ENCODE measurements at places on chromosomes 11 and 22. TPM values are rescaled to one million over a fixed set of nuclear protein-coding genes. Genes with fewer than 3 reads are reported as not detected.

- no peak overlapping the region for H3K4me3 ChIP-seq
- no peaks in the 10 kb centered on the region for H3K27me3 ChIP-seq
- no peak for DNase-seq
- H3K4me1 ChIP-seq: no peaks in the 10 kb centered on the region
Observed at GRCh38 chr11:91625495-91625894, 599.1 kb upstream of the FAT3 start.

The NRXN2 gene
- not detected for total RNA-seq

DNA sequence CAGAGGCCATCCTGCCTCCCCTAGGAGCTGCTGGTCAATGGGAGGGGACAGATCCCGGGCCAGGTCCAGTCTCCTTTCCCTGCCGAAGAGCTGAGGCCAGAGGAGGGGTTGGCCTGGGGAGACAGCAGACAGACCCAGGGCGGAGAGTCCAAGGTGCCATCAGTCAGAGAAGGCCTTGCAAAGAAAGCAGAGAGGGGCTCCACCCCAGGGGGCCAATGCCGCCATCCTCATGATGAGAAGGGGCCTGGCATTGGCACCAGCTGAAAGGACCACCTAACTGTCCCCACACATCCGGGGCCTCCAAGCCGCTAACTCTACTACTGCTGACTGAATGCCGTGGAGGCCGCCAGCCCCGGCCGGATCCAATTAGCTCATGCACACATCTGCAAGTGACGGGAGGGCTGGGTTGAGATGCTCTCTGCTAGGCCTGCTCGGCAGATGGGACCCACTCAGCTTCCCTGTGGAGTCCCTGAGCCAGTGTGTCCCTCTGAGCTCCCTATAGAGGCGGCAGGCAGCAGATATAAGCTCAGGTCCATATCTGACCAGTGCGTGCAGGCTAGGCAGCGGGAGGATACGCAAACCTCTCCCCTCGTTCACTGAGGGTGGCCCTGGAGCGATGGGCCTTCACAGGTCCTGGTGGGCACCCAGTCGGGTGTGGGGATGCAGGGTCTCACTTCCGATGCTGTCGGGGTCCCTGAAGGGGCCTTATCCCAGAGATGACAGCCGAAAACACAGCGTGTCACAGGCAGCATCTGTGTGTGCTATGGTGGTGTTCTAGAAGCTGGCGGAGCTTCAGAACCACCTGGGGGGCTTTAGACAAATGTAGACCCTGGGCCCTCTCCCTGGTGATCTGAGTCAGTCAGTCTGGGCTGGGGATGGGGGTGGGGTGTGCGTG is 183.9 kb downstream of the CTTN start:
- no peaks in the 10 kb centered on the region for H3K36me3 ChIP-seq
- H3K27ac ChIP-seq: no peak overlapping the region
- no peak overlapping the region for H3K4me3 ChIP-seq
- no peaks in the 10 kb centered on the region for H3K4me1 ChIP-seq
- DNase-seq: no peak
- no peaks in the 10 kb centered on the region for H3K27me3 ChIP-seq

The ISX gene
- not detected for total RNA-seq

- no peak overlapping the region for H3K4me3 ChIP-seq
- no peak overlapping the region for H3K27ac ChIP-seq
- no peaks in the 10 kb centered on the region for H3K36me3 ChIP-seq
- H3K27me3 ChIP-seq: no peaks in the 10 kb centered on the region
- DNase-seq: no peak
Observed at GRCh38 chr11:115919341-115920091, 415.3 kb upstream of the CADM1 start.

The GLYAT gene
- not detected for total RNA-seq

DNA sequence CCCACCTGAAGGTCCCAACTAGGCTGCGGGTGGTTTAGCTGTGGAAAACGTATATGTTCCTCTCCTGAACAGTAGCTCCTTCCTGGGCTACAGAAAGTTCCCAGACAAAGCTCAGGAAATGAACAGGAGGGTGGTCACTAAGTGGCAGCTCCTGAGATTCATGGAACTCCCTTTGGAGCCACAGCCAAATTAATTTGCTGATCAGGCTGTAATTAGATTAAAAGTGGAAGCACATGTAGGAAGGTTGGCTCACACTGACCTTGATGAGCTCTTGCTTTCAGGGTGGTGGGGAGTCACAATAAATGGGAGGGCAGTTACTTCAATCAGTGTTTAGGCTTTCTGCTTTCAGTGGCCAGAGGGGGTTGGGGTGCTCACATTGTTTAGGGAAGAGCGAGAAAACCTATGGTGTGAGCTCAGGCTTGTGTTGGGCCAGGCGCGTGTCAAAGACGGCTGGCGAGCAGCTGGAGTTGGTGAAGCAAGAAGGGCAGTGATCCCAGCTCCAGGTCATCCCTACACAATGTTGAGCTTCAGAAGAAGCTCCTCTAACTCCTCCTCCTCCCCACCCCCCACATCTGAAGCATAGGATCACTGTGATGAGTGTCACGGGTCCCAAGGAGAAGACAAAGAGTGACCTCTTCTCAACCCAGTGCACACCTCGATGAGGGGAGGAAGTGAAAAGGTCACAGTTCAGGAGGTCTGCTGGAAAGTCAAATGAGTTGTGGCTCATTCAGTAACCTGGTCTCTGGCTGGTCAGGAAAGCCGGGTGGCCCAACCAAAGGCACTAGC is 42.5 kb downstream of the CLPB start:
- peaks cover 12% of the 10 kb centered on the region for H3K4me1 ChIP-seq
- H3K36me3 ChIP-seq: no peaks in the 10 kb centered on the region
- no peak for DNase-seq
- H3K27ac ChIP-seq: no peak overlapping the region
- H3K4me3 ChIP-seq: no peak overlapping the region

GRCh38 chr22:46463435-46464227 is 73.8 kb downstream of the CELSR1 start:
- H3K36me3 ChIP-seq: no peaks in the 10 kb centered on the region
- H3K4me1 ChIP-seq: no peaks in the 10 kb centered on the region
- H3K27ac ChIP-seq: no peak overlapping the region
- H3K27me3 ChIP-seq: no peaks in the 10 kb centered on the region

GRCh38 chr11:2561696-2562581 is 117.1 kb downstream of the KCNQ1 start:
- H3K27me3 ChIP-seq: no peaks in the 10 kb centered on the region
- no peaks in the 10 kb centered on the region for H3K36me3 ChIP-seq
- H3K4me3 ChIP-seq: no peak overlapping the region
- H3K27ac ChIP-seq: no peak overlapping the region

DNA sequence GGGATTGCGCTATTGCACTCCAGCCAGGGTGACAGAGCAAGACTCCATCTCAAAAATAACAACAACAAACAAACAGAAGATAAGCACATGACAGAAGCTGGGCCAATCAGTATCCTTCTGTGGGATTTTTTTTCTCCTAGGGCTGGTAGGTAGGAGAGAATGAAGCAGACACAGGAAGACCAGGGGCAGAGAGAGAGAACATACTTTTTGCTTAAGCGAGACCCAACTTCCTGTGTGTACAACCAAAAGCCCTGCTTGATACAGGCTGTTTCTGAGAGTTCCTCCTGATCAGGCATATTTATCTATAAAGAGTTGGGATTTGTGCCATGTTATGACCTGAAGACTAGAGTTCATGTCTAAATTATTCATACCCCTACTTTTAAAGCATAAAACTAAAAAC is 12.4 kb upstream of the PLEKHB1 start:
- DNase-seq: no peak
- no peak overlapping the region for H3K27ac ChIP-seq
- H3K36me3 ChIP-seq: no peaks in the 10 kb centered on the region
- H3K4me1 ChIP-seq: no peaks in the 10 kb centered on the region

The OTOG gene
- total RNA-seq: not detected

- H3K4me1 ChIP-seq: no peaks in the 10 kb centered on the region
- H3K27me3 ChIP-seq: no peaks in the 10 kb centered on the region
- H3K36me3 ChIP-seq: no peaks in the 10 kb centered on the region
- no peak overlapping the region for H3K27ac ChIP-seq
- no peak for DNase-seq
- no peak overlapping the region for H3K4me3 ChIP-seq
Observed at GRCh38 chr11:88181776-88182175, 6.5 kb upstream of the RAB38 start.

DNA sequence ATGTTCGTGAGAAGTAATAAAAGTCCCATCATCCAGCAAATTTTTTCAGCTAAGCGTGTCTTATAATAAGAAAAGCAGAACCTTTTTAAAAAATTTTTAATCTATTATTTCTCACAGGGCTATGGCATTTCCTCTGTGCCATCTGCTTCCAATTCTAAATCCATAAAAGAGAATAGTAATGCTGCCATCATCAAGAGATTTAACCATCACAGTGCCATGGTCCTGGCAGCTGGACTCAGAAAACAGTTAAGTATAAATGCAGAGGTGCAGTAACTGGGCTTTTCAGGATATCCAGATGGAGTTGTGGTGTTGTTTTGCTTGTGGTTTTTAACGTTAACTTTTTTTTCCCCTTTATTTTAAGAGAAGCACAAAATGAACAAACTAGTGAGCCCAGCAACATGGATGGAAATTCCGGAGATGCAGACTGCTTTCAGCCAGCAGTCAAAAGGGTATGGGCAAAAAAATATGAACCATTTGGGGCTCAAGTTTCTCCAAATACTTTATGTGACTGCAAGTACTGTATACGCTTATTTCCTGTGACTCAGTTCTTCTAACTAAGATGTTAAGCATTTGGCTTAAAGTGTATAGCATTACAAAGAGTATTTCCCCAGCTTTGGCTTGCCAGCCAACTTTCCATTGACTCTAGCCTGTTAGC is 25.2 kb downstream of the GTF2H1 start:
- H3K36me3 ChIP-seq: peaks cover 96% of the 10 kb centered on the region
- no peak overlapping the region for H3K27ac ChIP-seq
- H3K4me1 ChIP-seq: no peaks in the 10 kb centered on the region
- DNase-seq: no peak
- no peaks in the 10 kb centered on the region for H3K27me3 ChIP-seq

DNA sequence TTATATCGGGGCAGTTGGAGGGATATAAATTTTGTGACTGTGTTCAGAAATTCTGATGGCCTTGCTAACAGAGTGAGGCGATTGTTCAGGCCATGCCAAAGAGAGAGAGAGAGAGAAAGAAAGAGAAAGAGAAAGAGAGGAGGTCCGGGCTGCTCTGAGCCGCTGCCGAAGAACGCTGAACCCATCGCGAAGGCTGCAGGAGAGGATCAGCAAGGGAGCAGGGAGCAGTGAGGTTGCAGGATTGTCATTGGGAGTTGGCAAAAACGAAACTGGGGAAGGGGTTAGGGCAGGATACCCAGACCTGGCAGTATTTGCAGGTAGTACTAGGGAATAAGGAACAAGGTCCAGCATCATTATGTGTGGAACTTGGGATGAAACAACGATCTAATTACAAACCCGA is 537.1 kb downstream of the INSC start:
- H3K27me3 ChIP-seq: no peaks in the 10 kb centered on the region
- H3K4me3 ChIP-seq: no peak overlapping the region
- no peaks in the 10 kb centered on the region for H3K36me3 ChIP-seq
- H3K4me1 ChIP-seq: peaks cover 28% of the 10 kb centered on the region

DNA sequence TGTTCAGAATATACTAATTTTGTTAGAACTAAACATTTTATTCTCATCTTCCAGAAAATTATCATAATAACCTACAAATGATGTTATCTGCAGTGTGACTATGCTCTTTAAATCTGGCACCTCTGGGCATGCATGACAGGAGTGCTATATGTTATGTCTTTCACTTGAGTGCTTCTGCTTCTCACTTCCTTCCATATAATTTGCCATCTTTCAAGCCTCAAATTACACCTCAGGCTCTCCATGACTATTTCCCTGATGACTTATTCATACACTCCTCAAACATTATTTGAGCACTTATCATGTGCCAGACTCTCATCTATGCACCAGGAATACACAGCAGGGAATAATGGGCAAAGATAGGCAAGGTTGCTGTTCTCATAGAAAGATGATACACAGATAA is 219.3 kb upstream of the POU2AF2 start:
- H3K36me3 ChIP-seq: no peaks in the 10 kb centered on the region
- no peaks in the 10 kb centered on the region for H3K27me3 ChIP-seq
- no peak for DNase-seq
- no peak overlapping the region for H3K4me3 ChIP-seq
- no peaks in the 10 kb centered on the region for H3K4me1 ChIP-seq
- no peak overlapping the region for H3K27ac ChIP-seq

DNA sequence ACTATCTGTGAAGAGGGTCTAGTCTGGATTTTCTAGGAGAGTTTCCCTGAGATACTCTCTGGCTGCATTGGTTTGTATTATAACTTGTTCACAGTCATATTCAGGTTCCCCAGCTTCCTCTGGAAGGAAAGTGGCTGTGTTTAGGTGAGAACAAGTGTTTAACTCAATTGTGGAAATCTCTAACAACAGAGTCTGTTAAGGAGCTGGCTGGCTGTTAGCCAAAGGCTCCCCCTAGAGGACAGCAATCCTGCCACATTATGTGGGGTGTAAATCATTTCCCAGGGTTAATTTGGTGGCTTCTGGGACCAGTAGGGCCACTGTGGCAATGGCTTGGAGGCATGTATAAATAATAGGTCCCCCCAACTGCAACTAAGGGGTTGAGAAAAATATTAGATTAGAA is 18.4 kb downstream of the MS4A6E start:
- H3K4me1 ChIP-seq: no peaks in the 10 kb centered on the region
- H3K27ac ChIP-seq: no peak overlapping the region
- no peaks in the 10 kb centered on the region for H3K27me3 ChIP-seq

The SPI1 gene
- total RNA-seq: 10.2 TPM

DNA sequence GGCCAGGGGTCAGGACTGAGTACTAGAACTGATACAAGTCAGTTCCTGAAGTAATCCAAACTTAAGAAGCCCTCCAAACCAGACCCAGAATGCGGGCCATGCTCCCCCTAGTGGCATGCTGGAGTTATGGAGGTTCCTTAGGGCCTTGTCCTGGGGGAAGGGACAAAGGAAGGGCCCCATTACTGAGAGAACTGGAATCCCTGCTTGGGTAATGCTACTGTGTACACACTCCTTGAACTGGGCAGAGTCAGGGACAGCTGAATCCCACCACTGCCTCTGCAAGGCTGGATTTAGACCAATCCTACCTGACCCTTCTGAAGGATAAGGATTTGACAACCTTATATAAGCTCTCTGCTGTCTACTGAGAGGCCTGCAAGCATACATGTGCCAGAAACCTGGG is 97.3 kb upstream of the AKIP1 start:
- no peak overlapping the region for H3K27ac ChIP-seq
- peak; percentile 70 for DNase-seq
- H3K36me3 ChIP-seq: no peaks in the 10 kb centered on the region
- peaks cover 23% of the 10 kb centered on the region for H3K4me1 ChIP-seq
- no peak overlapping the region for H3K4me3 ChIP-seq

DNA sequence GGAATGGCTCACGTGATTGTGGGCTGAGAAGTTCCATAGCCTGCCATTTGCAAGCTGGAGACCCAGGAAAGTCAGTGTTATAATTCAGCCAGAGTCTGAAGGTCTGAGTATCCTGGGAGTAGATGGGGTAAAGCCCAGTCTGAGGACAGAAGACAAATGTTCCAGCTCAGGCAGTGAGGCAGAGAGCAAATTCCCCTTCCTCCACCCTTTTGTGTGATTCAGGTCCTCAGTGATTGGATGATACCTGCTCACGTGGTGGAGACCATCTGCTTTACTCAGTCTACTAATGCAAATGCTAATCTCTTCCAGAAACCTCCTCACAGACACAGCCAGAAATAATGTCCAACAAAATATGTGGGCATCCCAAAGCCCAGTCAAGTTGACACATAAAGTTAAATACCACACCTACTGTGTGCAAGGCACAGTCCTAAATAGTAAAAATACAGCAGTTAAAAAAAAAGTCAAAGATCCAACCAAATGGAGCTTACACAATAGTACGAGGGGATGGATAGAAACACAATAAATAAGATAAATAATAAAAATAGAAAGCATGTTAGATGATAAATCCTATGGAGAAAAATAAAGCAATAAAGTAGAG is 13.2 kb upstream of the APOL6 start:
- peaks cover 31% of the 10 kb centered on the region for H3K4me1 ChIP-seq
- no peak overlapping the region for H3K27ac ChIP-seq
- H3K27me3 ChIP-seq: no peaks in the 10 kb centered on the region
- H3K4me3 ChIP-seq: no peak overlapping the region
- no peak for DNase-seq
- H3K36me3 ChIP-seq: no peaks in the 10 kb centered on the region

The DKK3 gene
- 425 TPM for total RNA-seq

All from heart left ventricle (tissue), 16 donors.